NCI-H2029 treated with DMSO at 0.1 percent for 48 hours (cell line): ENCODE measurements at places on chromosomes 7 and 10.

DNA sequence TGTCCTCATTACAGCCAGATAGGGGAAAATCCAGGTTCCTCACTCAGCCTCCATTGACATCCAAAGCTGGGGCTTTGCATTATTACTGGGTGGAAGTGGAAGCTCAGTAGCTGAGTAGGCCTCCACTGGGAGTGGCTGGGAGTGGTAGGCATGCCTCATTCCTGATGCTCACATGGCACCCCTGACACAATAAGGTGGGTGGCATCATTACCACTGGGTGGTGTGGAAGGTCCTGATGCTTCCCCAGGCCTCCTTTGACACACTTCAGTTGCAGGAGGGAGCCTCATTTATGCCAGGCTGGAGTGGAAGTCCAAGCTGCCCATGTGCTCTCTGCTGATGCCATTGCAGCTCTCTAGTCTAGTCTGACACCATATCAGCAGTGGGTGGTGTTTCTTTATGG lies 48.2 kb upstream of the GPR141 start:
- no peak for DNase-seq

- DNase-seq: no peak
These were observed 15.8 kb upstream of the KMT2E start for GRCh38 chr7:104998040-104998752.

GRCh38 chr10:113137941-113138685 lies 188.1 kb downstream of the TCF7L2 start:
- no peak for DNase-seq

GRCh38 chr7:81685270-81685868 lies 84.5 kb downstream of the HGF start:
- no peak for DNase-seq

- no peak for DNase-seq
These were observed 192.0 kb upstream of the POM121L12 start for GRCh38 chr7:52843436-52843835.

DNA sequence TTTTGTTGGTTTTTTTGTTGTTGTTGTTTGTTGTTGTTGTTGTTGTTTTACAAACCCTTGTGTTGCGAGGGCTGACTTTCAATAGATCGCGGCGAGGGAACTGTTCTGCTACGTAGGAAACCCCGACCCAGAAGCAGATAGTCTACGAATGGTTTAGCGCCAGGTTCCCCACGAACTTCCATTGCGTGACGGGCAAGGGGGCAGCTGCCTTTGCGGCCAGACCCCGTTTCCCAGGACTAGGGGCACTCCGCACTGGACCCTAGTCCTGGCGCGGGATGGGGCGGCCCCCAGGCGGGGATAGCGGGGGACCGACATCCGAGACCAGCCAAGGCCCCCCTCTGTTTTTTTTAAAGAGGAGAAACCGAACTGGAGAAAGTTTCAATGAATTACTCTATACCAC lies 119.6 kb downstream of the LRRTM3 start:
- DNase-seq: no peak

DNA sequence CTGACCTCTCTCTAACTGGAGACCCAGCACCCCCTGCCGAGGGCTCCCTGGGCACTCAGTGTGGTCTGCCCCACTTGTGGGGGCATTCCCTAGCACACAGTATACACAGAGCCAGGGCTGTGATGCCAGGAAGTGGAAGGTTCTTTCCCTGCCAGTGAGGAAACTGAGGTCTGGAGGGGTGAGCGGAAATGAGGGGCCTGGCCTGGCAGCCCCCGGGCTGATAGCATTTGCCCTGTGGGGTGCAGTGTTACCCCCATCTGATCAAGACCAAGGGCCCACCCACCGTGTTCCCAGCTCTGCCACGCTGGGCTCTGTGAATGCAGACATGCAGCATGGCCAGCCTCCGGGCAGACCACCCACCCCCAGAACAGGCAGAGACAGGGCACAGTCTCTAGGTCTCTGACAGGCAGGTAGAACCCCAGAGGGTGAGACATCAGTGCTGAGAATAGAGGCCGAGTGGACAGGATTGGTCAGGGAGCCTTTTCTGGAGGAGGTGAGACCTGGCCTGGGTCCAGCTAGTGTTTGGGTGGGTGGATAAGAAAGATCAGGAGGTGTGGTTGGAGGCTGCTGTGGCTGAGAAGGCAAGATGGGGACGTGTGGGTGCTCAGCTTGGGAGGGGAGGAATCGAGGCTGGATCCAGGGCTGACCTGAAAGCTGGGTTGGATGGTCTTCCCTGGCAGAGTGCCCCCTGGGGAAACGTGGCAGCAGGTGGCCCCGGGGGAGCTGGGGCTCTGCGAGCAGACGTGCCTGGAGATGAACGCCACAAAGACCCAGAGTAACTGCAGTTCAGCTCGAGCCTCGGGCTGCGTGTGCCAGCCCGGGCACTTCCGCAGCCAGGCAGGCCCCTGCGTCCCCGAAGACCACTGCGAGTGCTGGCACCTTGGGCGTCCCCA lies 10.8 kb upstream of the ZNF862 start:
- no peak for DNase-seq

DNA sequence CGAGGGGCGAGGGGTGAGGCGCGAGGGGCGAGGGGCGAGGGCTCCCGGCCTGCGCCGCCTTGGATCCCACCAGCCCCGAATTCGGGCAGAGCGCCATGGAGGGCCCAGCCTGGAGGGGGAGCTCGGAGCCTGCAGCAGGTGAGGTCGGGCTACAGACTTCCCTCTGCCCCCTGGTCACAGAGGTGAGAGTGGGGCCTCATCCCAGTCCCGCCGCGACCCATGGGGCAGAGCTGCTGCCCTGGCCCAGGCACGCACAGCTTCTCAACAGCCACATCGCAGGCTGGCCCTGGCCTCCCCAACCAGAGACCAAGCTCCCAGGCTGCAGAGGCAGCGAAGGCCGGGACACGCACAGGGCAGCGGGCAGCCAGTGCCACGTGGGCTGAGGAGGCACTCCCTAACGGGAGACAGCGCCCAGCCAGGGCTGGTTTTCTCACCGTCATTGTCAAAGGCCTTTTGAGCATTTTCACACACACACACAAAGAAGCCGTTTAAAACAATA lies 191.8 kb downstream of the PTPRN2 start:
- DNase-seq: no peak

- no peak for DNase-seq
These were observed 3.4 kb upstream of the CLDN15 start for GRCh38 chr7:101241015-101241363.

GRCh38 chr10:67549390-67549789 lies 146.6 kb downstream of the CTNNA3 start:
- DNase-seq: no peak

GRCh38 chr7:139182363-139182762 lies 48.7 kb upstream of the UBN2 start:
- no peak for DNase-seq

DNA sequence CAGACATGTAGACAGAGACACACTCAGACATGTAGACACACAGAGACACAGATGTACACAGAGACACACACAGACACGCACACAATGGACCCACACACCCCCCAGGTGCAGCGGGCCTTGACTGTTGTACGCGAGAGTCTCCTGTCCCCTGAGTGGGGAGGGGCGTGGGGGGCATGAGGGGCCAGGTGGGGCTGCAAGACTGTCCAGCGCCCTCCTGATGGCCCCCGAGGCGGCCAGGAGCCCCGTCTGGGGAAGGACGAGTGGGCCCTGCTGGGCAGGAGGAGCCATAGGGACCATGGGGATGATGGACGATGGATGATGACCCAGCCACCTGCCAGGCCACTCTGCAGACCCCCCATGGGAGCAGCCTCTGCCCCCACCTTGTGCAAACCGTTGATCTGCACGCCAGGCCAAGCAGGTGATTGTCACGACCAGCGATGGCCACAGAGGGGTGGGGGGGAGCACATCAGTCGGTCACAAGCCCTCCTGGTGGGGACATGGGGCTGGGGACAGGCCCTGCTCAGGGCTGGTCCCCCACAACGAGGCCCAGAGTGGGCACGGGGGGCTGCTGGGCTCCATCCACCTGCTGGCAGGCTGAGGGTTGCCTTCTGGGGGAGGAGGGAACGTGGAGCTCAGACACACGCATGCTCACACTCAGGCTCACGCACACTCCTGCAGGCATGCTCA lies 11.6 kb downstream of the VENTX start:
- no peak for DNase-seq

DNA sequence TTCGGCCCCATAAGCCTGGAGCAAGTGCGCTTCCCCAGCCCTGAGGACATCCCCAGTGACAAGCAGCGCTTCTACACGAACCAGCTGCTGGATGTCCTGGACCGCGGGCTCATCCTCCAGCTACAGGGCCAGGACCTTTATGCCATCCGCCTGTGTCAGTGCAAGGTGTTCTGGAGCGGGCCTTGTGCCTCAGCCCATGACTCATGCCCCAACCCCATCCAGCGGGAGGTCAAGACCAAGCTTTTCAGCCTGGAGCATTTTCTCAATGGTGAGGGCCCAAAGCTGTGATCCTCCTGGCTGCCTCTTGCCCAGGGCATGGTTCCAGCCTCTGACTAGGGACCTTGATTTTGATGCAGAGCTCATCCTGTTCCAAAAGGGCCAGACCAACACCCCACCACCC lies 10.1 kb downstream of the IRF5 start:
- DNase-seq: no peak

- no peak for DNase-seq
These were observed 191.0 kb upstream of the PLPP4 start for GRCh38 chr10:120266022-120266421.

GRCh38 chr7:2807460-2807844 lies 36.7 kb downstream of the GNA12 start:
- DNase-seq: no peak

DNA sequence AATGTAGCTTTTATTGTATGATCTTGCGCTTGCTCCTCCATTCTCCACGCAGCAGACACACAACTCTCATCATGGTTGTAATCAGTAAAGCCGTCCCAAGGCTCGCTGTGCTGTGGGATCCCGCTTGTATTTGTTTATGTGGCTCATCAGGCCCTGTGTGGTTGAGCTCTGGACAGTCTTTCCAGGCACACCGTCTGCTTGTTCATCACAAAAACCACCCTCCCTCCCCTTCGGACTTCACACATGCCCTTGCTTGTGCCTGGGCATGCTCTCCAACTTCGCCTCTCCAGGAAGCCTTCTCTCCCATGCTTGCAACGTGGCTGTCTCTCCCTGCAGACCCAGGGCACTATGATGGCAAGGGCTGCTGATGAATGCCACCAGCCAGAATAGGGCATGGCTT lies 62.4 kb downstream of the HK1 start:
- no peak for DNase-seq
